Brain pericyte (primary cell): ENCODE measurements at places on chromosomes 16 and 17.

GRCh38 chr16:20818929-20819585, 12.7 kb downstream of the REXO5 start:
- DNase-seq: no peak

DNA sequence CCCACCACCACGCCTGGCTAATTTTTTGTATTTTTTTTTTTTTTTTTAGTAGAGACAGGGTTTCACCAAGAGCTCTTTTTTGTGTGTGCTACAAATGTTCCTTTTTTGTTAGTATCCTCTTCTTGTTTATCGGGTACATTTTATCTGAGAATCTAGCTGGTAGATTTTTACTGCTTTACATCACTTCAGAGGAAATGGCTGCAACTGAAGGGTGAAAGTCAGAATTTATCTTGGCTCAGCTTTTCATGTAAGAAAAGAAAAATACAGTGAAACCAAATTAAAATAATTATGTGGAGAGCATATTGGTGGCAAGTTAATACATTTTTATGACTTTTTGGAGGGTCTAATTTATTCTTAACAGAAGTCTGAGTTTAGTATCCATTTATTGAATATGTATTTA, 26.0 kb downstream of the CBFB start:
- no peak for DNase-seq

DNA sequence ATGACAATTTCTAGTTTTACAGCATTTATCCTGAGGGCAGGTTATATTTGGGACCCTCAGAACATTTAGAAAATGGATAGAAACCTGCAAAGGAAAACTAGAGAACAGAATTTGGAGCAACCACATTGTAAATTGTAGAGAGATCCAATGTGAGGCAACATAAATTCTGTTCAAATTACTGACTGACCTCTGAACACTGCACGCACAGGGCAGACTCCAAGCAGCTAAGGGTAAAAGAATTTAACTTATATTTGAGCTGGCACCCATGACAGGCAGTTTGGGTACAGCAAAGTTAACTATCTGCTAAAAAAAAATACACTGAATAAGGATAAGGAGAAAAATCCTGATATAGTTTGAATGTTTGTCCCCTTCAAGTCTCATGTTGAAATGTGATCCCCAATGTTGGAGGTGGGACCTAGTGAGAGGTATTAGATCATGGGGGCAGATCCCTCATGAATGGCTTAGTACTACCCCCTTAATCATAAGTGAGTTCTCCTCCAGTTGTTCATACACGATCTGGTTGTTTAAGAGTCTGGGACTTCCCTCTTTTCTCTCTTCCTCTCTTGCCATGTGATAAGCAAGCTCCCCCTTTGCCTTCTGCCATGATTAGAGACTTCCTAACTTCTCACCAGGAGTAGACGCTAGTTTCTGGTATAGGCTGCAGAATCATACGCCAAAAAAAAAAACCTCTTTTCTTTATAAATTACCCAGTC, 75.7 kb downstream of the FBXL20 start:
- no peak for DNase-seq

- no peak for DNase-seq
Measured at GRCh38 chr17:81647640-81648012, 8.7 kb downstream of the PDE6G start.

DNA sequence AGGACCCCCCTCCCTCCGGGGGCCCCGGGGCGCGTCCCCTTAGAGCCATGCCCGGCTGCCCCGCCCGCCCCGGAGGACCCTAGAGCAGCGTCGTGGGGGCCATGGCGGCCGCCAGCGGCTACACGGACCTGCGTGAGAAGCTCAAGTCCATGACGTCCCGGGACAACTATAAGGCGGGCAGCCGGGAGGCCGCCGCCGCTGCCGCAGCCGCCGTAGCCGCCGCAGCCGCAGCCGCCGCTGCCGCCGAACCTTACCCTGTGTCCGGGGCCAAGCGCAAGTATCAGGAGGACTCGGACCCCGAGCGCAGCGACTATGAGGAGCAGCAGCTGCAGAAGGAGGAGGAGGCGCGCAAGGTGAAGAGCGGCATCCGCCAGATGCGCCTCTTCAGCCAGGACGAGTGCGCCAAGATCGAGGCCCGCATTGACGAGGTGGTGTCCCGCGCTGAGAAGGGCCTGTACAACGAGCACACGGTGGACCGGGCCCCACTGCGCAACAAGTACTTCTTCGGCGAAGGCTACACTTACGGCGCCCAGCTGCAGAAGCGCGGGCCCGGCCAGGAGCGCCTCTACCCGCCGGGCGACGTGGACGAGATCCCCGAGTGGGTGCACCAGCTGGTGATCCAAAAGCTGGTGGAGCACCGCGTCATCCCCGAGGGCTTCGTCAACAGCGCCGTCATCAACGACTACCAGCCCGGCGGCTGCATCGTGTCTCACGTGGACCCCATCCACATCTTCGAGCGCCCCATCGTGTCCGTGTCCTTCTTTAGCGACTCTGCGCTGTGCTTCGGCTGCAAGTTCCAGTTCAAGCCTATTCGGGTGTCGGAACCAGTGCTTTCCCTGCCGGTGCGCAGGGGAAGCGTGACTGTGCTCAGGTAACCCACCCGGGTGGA, 759 bp downstream of the ALKBH5 start:
- DNase-seq: no peak

DNA sequence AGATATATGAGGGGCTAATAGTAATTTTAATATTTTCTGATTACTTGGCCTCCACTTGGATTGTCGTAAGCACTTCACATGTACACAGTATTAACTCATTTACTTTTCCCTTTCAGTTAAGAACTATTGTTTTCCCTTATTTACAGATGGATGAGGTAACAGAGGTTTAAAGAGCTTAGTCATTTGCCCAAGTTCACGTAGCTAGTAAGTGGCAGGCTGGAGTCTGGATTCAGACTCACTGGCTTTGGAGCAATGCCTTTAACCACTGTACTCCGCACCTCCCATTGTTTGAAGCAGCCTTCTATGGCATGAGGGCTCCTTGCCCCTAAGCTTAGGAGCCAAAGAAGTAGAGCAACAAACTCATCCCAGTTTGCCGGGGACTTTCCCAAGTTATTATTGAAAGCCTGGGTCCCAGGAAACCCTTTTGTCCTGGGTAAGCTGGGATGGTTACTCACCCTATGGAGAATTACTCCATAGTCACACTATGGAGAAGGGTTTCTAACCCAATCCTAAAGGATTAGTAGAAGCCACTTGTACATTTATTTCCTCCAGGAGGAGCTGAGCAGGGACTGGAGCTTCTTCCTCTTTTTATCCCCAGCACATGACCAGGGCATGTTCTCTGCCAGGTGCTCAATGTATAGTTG, 12.3 kb downstream of the FOXL1 start:
- no peak for DNase-seq

GRCh38 chr16:56275076-56275475, 83.8 kb downstream of the GNAO1 start:
- DNase-seq: no peak

DNA sequence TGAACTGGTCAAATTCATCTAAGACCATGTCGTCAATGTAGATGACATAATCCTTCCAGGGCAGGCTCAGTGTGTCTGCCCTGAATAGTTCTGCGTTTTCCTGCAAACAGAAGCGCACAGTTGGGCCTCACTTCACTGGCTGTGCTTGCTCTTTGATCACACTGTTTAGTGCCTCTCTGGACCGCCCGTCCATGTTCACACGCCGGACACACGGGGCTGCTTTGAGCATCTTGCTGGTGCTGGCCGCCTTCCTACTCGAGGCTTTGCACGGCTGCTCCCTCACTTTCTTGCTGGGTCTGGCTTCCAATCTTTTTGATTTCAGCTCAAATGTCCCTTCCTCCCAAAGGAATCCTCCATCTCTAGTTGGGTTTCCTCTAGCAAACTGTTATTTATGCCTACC, 37.4 kb downstream of the DNAH17 start:
- DNase-seq: no peak

- no peak for DNase-seq
Measured at GRCh38 chr17:75152922-75153779, 1.2 kb downstream of the JPT1 start.

- no peak for DNase-seq
Measured at GRCh38 chr16:15055141-15056053, 477 bp downstream of the NTAN1 start.

DNA sequence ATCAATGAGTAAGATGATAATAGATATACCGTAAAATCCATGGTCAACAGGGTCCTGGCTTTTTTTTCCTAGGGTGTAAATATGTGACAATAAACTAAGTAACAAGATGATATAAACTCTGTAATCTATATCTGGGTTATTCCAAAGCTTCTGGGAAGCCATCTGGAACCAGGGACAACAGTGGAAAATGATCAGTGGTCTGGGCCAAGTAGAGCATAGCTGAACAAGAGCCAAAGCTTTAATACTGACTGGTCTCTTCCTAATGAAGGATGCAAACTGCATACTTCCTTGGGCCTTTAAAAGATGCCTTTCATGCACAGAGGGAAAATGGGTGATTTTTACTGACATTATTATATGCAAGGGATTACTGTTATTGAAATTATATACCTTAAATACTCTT, 8.9 kb downstream of the CA10 start:
- no peak for DNase-seq

- DNase-seq: no peak
Measured at GRCh38 chr17:49002766-49003165, 5.6 kb downstream of the IGF2BP1 start.

GRCh38 chr16:75263963-75264445, 12.6 kb upstream of the BCAR1 start:
- DNase-seq: no peak

DNA sequence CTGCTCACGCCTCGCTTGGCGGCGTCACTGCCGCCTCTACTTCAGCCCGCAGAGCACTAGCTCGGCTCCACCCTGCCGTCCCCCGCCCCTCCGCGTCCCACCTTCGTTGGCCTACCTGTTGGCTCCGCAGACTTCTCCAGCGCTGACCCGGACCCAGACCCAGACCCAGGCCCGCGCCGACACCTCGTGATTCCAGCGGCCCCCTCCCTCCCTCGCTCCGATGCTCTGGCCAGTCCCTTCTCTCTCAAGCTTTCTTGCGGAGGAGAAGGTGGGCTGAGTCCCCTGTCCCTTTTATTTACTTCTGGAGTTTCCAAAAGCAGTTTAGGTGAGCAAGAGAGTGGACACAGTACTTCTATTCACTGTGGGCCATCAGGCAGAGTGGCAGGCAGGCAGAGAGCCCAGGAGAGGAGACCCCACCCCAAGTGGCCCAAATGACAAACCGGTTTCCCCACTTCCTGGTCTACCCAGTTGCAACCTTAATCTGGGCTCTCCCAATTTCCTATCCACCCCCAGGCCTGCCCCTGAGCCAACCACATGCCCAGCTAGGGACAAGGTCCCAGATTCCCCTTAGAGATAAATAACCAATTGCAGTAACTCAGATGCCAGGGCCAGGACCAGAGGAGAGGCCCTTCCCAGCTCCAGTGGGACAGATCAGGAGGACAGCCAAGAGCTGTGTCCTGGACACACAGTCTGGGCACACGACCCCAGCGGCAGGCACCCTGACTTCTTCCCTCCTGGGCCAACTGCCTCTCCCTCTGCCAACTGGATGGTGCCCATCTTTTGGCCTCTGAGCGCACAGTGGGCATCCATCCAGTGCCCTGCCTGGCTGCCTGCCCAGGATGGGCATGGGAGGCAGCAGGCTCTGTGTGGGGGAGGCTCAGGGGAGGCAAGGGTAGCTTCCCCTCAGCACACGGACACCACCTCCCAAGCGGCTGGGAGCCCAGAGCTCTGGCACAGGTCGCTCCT, 1.2 kb upstream of the SRCIN1 start:
- no peak for DNase-seq

- DNase-seq: no peak
Measured at GRCh38 chr16:9159839-9160550, 68.6 kb downstream of the HAPSTR1 start.

GRCh38 chr16:11682655-11683096, 14.4 kb downstream of the SNN start:
- no peak for DNase-seq

- DNase-seq: no peak
Measured at GRCh38 chr17:49359990-49360795, 1.9 kb downstream of the ZNF652 start.

DNA sequence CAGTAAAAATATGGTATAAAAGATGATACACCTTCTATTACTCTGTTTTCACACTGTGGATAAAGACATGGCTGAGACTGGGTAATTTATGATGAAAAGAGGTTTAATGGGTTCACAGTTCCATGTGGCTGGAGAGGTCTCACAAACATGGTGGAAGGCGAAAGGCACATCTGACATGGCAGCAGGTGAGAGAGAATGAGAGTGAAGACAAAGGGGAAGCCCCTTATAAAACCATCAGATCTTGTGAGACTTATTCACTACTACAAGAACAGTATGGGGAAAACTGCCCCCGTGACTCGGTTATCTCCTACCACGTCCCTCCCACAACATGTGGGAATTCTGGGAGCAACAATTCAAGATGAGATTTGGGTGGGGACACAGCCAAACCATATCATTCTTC, 45.6 kb downstream of the TBC1D26 start:
- DNase-seq: no peak

- DNase-seq: no peak
Measured at GRCh38 chr16:82660966-82661365, 34.2 kb downstream of the CDH13 start.

GRCh38 chr17:33387406-33387805, 94.3 kb upstream of the ASIC2 start:
- no peak for DNase-seq

DNA sequence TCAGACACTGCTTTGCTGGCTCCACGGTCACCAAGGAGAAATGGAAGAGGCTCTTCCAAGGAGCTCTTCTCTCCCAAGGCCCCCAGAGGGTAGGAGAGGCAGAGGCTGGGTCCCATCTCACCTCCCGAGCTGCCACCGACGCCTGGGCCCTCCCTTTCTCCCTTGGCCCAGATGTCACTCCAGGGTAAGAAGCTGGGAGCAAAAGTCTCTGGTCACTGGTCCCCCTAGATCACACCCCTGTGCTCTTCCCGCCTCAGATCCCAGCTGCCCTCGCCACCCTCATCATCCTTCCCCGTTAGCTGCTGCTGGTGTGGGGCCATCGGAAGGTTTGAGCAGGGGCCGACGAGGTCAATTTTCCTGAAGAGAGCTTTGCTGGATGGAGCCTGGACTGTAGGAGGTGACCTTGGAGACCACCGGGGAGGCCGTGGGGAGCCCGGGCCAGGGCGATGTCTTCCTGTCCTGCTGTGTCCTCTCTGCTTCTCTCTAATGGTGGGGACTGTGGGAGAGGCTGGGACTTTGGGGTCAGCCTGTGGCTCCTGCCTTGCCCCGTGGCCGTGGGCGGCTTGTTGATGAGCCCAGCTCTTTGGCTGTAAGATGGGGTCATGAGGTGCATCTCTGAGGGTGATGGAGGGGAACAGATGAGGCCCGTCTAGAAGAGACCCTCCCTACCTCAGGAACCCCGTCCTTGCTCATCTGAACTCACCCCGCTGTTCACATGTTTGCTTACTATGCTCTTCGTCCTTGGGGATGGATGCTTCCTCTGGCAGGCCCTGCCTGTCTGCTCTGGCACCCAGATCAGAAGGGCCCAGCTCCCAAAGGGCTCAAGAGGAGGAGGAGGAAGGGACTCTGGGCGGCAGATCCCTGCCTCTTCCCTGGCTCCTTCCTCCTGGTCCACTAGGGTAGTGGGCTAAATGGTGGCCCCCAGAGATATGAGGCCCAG, 11.4 kb upstream of the RHBDF2 start:
- DNase-seq: no peak
